ENCODE measurements at places on chromosomes 6 and 20. TPM values are rescaled to one million over a fixed set of nuclear protein-coding genes. Genes with fewer than 3 reads are reported as not detected.
A peak's percentile ranks its signal among the peaks of the same experiment; 100 is the strongest.

GRCh38 chr6:151647976-151648639, 154.3 kb downstream of the CCDC170 start:
- H3K4me1 ChIP-seq, result no peaks in the 10 kb centered on the region
- H3K4me3 ChIP-seq, result no peak overlapping the region
- no peaks in the 10 kb centered on the region for H3K27me3 ChIP-seq
- H3K27ac ChIP-seq, result no peak overlapping the region

DNA sequence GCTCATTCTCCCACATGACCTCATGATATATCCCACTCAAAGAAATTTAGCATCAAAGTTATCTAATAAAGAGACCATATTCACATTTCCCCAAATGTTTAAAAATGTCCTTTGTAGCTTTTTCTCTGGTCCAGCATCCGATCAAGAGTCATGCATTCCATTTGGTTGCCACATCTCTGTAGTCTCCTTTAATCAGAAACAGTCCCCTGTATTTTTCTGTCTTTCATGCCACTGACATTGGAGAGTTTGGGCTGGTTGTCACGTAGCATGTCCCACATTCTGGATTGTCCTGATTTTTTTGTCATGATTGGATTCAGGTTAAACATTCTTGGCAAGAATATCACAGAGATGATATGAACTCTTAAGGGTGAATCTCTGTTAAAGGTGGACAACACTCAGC, 55.7 kb downstream of the SNX5 start:
- no peaks in the 10 kb centered on the region for H3K36me3 ChIP-seq
- no peak for DNase-seq
- peaks cover 4% of the 10 kb centered on the region for H3K4me1 ChIP-seq
- H3K4me3 ChIP-seq, result no peak overlapping the region

- no peak overlapping the region for H3K27ac ChIP-seq
- no peaks in the 10 kb centered on the region for H3K4me1 ChIP-seq
- DNase-seq, result no peak
These were observed 283.4 kb upstream of the TBX18 start for GRCh38 chr6:85047818-85048217.

DNA sequence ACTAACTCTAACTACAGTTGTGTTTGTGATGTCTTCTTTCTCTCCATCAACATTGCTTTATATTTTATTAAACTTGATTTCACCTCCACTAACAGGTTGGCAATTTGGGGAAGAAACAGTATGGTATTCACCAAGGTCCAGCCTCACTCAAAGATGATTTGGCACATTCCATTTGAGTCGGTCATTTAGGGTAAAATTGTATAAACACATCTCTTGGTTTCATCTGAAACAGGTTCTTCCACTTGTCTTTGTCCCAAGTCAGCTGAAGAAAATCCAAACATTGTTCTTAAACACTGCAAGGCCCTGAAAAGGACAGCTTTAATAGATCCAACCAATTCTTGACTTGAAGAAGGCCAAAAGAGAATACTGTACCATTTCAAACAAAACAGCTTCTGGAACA, 104.9 kb upstream of the NT5E start:
- H3K27ac ChIP-seq, result no peak overlapping the region
- H3K27me3 ChIP-seq, result no peaks in the 10 kb centered on the region
- no peak overlapping the region for H3K4me3 ChIP-seq
- DNase-seq, result no peak
- H3K4me1 ChIP-seq, result no peaks in the 10 kb centered on the region

DNA sequence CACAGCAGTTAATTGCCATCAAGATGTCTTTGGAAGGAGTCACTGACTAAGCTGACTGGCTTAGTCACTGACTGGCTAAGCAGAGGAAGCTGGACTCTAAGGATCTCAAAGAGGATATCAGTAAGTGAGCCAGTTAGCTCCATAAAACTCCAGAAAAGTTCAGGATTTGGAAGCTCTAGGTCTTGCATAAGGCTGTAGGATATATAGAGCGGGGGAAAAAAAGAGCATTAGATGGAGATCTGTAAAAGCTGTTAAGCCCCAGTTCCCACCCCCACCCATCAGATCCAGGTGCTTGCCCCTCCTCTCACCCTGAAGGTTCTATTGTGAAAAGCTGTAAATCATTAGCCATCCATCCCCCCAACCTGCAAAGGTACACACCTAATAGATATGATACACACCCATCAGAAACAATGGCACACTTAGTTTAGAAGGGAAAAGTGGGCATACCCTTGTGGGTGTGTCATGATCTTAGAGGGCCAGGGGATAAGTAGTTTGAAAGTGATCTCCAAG, 32.2 kb downstream of the CARMIL1 start:
- H3K4me3 ChIP-seq, result no peak overlapping the region
- H3K36me3 ChIP-seq, result no peaks in the 10 kb centered on the region
- no peak for DNase-seq
- H3K27ac ChIP-seq, result no peak overlapping the region
- no peaks in the 10 kb centered on the region for H3K27me3 ChIP-seq

DNA sequence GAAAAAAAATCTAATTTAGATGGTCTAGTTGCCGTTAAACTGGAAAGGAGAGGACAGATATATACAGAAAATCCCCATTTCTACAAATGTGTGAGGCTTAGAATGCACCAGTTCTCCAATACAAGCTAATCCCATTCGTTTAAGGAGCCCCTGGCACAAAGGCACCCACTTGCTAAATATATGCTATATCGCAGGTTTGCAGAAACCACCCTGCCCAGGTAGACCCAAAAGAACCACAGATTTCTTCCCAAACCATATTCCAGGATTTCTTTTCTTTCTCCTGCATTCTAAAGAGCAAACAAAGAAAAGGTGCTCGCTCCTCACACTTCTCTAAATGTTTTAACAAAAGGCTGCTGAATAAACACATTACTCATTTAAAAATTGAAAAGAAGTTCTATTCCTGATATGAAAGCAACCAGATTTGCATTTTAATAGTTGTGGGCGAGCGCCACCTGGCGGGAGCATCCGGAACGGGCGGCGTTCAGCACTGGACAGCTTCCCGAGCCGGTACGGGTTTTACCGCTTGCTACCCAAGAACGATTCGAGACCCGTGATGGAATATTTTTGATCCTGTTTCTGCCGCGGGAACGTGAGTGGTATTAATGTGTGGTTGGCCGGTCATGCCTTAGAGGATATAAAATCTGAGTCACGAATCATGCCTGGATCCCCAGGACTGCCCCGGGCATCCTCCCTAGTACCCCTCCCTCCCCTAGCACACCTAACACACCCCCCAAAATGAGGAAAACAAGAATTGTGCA, 2.1 kb downstream of the PTPRT start:
- no peaks in the 10 kb centered on the region for H3K27me3 ChIP-seq
- H3K27ac ChIP-seq, result peak overlapping the region; percentile 17
- DNase-seq, result peak; percentile 74
- H3K4me3 ChIP-seq, result peak overlapping the region; percentile 66

DNA sequence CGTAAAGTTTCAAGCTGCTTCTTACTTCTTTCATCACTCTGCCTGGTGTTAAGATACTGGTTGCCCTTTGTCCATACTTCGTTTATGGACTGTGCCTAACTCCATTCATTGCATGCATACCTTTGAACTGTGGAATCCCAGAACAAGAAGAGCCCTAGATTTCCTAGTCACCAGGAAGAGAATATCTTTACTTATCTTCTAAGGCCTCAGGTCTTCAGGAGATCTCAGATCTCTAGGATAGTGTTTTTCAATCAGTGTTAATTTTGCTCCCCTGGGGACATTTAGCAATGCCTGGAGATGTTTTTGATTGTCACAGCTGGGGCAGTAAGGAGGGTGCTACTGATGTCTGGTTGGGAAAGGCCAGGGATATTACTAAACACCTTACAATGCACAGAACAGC, 35.5 kb upstream of the GJA1 start:
- no peak for DNase-seq
- no peak overlapping the region for H3K4me3 ChIP-seq
- H3K27me3 ChIP-seq, result no peaks in the 10 kb centered on the region
- H3K4me1 ChIP-seq, result no peaks in the 10 kb centered on the region
- H3K27ac ChIP-seq, result no peak overlapping the region

DNA sequence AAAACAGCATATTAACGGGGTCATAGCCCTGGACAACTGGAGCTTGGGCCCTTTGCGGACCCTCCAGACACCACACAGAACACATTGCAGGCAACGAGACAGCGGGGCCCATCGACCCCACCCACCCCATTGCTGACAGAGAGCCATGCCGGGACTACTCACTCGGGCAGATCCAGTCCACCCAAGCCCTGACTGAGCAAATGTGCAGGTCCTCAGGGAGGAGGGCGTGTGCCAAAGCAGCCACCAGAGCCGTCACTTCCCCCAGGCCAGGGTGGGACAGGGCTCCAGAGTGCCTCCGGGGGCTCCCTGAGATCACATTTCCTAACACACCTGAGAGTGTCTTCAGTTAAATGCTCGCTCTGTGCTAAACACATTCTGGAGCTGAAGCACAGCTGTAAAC, 114.9 kb downstream of the CDH4 start:
- no peaks in the 10 kb centered on the region for H3K4me1 ChIP-seq
- no peak overlapping the region for H3K4me3 ChIP-seq
- no peaks in the 10 kb centered on the region for H3K27me3 ChIP-seq
- H3K36me3 ChIP-seq, result no peaks in the 10 kb centered on the region
- H3K27ac ChIP-seq, result no peak overlapping the region

GRCh38 chr6:56570413-56571359, 72.0 kb downstream of the DST start:
- H3K27me3 ChIP-seq, result no peaks in the 10 kb centered on the region
- H3K4me1 ChIP-seq, result no peaks in the 10 kb centered on the region
- DNase-seq, result no peak
- H3K27ac ChIP-seq, result no peak overlapping the region
- H3K36me3 ChIP-seq, result no peaks in the 10 kb centered on the region

DNA sequence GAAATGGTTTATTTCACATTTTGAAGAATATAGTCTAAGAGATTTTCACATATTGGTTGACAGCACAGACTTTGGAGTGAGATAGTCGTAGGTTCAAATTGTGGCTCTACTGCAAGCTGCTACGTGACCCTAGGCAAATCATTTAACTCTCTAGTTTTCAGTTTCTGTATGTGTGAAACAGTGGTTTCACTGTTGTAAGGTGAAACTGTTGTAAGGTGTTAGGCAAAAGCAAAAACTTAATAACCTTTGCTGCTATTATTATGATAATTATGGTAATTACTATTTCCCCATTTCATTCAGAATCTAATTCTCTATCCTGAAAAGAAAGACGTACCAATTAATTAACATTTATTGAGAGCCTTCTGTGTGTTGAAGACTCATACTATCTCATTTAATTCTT, 144.2 kb downstream of the REV3L start:
- no peak for DNase-seq
- H3K4me3 ChIP-seq, result no peak overlapping the region
- peaks cover 8% of the 10 kb centered on the region for H3K36me3 ChIP-seq
- no peaks in the 10 kb centered on the region for H3K4me1 ChIP-seq
- no peaks in the 10 kb centered on the region for H3K27me3 ChIP-seq
- H3K27ac ChIP-seq, result no peak overlapping the region

GRCh38 chr6:142545147-142545546, 243.3 kb downstream of the ADGRG6 start:
- H3K27ac ChIP-seq, result no peak overlapping the region
- H3K27me3 ChIP-seq, result no peaks in the 10 kb centered on the region
- H3K4me1 ChIP-seq, result no peaks in the 10 kb centered on the region
- no peaks in the 10 kb centered on the region for H3K36me3 ChIP-seq
- no peak for DNase-seq

- peak overlapping the region; percentile 61 for H3K4me3 ChIP-seq
- no peaks in the 10 kb centered on the region for H3K27me3 ChIP-seq
- peaks cover 10% of the 10 kb centered on the region for H3K4me1 ChIP-seq
- peak overlapping the region; percentile 93 for H3K27ac ChIP-seq
- DNase-seq, result peak; percentile 28
- no peaks in the 10 kb centered on the region for H3K36me3 ChIP-seq
These were observed 742 bp downstream of the TBCC start for GRCh38 chr6:42745083-42745639.

DNA sequence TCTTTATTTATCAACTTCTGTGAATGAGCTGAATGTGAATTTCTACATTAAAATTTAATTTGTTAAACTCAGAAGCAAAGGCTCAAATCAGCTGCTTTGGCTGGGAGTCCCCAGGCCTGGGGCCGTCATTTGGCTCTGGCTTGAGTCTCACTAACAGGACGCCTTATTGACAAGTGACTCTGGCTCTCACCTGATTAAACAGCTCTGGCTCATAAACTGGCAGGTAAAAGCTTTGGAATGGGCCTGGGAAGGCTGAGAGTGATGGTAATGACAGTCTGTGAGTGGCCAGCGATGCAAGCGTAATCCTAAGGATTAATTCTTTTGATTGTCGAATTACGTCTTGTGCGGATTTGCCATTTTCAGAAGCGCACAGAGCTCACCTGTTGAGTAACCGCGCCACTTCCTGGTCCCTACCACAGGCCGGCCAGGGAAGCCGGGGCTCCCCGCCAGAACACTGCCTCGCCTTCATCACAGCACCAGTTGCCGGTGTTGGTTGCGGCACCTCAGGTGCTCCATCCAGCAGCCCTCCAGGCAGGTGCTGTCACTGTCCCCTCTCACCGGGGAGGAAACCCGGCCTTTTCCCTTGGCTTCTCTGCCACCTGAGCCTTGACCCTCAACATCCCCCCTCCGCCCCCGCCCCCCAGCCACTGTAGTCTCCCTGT, 110.7 kb downstream of the ZDHHC14 start:
- no peak for DNase-seq
- H3K27ac ChIP-seq, result no peak overlapping the region
- no peaks in the 10 kb centered on the region for H3K4me1 ChIP-seq
- H3K36me3 ChIP-seq, result no peaks in the 10 kb centered on the region
- H3K4me3 ChIP-seq, result no peak overlapping the region
- H3K27me3 ChIP-seq, result no peaks in the 10 kb centered on the region

GRCh38 chr6:45441851-45442453, 64.2 kb upstream of the SUPT3H start:
- H3K36me3 ChIP-seq, result no peaks in the 10 kb centered on the region
- H3K27ac ChIP-seq, result no peak overlapping the region
- H3K4me3 ChIP-seq, result no peak overlapping the region
- peaks cover 6% of the 10 kb centered on the region for H3K4me1 ChIP-seq
- no peaks in the 10 kb centered on the region for H3K27me3 ChIP-seq
- DNase-seq, result no peak

The GHRH gene
- total RNA-seq, result not detected

The SOX12 gene
- total RNA-seq, result 3.7 TPM

The LCA5 gene
- 15.2 TPM for total RNA-seq

The SIRPD gene
- total RNA-seq, result not detected

The FAM217A gene
- total RNA-seq, result not detected

Data from breast epithelium (tissue), 4 donors.